ENCODE measurements at places on chromosomes 1 and 21.
A peak's percentile ranks its signal among the peaks of the same experiment; 100 is the strongest.

DNA sequence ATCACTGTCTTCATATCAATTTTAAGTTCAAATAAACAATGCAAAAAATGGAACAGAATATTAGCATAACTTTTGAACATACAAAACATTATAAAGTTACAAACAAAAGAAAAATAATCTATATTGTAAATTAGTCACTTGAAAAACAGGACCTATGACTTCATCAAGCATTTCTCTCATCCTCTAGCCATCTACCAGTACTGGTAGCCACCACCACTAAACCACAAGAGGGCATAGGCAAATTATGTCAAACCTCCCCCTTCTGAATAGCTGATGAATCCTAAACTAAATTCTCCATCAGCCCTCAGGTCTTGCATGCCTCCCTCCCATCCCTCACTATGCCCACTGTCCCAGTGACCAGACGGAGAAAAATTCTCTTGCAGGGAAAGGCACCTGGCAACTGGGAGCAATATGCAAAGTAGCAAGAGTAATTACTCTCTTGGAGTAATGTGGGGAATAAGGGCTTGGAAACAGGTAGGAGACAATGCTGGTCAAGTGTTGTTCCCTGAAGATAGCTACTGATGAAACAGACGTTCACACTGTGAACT lies 37.1 kb downstream of the SSX2IP start:
- no peak for DNase-seq

DNA sequence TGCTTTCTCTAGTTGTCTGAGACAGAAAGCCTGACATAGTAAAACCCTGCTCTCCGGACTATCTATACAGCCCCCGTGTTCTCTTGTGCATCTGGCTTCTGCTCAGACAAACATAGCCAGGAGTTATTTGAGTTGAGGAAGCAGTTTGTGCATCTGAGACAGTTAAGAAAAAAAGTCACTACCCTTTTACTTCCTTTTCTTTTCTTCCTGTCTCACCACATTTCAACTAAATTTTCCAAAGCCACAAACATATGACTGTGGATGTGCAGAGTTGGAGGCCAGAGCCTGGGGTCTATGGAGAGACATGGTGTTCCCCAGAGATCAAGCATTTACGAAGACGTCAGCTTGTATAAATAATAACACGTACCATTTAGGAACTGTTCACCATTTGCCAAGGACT lies 158.5 kb upstream of the FGGY start:
- DNase-seq, result no peak

DNA sequence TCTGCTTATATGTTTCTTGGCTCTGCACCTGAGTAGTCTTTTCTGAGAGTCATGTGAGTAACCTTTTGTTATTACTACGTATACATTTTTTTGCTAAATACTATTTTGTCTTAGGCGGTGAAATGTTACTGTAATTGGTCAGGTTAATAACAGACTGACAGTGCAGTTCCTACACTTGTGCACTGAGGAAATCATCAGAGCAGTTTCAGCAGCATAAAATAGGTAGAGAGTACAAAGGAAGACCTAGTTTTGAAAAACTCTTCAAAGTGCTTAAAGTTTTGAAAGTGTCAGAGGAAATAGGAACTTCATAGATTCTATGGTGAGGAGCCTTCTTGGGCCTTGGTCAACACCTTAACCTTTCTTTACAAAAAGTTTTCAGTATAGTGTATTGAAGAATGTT lies 11.1 kb downstream of the ATF6 start:
- DNase-seq, result no peak

GRCh38 chr1:228370941-228371740 lies 35.5 kb downstream of the TRIM11 start:
- no peak for DNase-seq

- no peak for DNase-seq
Observed at GRCh38 chr1:70874818-70875217, 172.8 kb downstream of the PTGER3 start.

- DNase-seq, result no peak
Observed at GRCh38 chr21:16863362-16863905, 649.4 kb upstream of the CXADR start.

DNA sequence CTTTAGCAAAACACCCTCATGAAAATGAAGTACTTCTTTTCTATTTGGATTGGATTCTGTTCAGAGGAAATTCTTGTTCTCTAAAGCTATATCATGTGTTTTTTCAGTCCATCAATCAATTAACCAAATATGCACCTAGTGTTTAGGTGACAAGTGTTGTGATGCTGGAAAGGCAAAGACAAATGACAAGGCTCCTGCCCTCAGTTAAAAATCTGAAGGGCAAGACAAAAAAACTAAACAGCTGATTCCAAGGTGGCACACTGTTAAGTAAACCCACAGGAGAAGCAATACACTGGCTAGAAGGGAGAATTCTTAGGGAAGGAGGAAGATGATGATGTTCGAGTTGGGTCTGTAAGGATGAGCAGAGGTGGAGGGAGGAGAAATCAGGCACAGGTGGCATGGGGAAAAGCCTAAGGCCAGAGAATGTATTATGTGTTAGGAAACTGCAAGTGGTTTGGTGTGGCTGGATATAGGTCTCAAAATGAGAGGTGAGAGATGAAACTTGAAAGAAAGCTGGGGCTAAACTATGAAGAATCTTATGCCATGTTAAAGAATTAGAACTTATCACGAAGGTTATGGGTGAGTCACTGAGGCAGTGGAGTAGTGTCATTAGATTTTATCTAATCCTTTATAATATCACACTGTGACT lies 51.8 kb upstream of the GFI1 start:
- DNase-seq, result no peak

DNA sequence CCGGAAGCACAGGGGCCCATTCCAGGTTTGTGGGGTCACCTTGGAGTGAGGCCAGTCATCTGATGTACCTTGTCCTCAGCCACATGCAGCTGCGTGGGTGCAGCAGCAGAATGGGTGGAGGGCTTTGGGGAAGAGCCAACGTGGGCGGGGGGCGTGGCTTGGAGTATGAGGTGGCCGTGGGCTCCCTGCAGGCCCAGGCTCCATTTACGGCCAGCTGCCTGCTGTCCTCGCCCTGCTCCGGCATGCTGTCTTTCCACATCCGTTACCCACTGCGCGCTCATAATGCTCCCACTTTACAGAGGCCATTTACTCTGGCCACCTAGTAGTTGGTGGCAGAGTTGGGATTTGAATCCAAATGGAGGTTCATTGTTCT lies 27.8 kb upstream of the TINAGL1 start:
- no peak for DNase-seq

DNA sequence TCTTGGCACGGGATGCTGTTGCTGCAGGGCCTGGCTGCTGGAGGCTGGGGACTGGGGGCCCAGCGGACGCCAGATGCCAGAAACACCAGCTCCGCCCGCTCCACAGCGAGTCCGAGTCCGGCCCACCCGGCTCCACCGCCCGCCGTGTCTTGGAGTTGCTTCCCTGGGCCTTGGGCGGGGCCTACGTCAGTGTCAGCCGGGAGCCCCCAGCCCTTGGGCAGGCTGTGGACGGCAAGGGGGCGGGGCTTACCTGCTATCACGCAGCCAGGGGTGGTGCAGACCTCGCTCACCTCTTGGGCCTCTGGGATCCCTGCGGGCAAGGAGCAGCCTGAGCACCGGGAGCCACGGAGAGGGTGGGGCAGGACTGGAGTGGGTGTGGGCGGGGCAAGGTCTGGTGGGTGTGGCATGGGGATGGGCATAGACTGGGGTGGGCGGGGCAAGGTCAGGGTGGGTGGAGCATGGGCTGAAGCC lies 21.8 kb downstream of the MMEL1 start:
- no peak for DNase-seq

GRCh38 chr1:16189921-16190621 lies 22.4 kb downstream of the ARHGEF19 start:
- DNase-seq, result no peak

- no peak for DNase-seq
Observed at GRCh38 chr1:110559157-110559556, 40.2 kb upstream of the KCNA10 start.

- no peak for DNase-seq
Observed at GRCh38 chr1:160053548-160054365, 16.2 kb downstream of the KCNJ10 start.

DNA sequence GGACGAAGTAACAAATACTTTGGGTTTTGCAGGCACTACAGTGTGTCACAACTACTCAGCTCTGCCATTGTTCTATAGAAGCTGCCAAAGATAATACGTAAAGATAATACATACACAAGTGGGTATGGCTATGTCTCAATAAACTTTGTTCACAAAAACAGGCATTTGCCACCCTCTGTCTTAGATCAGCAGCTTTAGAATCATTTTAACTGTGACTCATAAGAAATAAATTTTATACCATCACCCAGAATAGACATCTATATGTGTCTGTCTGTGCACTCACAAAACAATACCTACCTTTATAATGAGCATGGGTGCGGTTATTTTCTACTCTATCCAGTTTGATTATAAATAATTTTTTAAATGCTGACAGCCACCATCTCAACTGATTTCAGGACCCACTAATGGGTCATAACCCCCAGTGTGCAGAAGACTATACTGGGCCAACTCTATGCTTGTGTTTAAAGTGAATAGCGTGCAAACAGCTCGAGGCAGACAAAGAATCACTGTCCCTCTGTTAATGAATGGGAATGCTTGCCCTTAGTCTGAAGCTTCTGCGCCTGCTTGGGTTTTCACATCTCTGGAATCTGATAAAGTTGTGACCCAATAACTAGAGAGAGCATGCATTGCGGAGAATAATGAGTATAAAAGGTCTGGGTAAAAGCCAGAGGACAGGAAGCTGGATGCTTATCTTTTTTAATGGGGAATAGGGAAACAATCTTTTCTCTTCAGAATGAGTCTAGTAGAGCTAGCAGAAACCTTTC lies 216.2 kb downstream of the PLPP3 start:
- no peak for DNase-seq

- no peak for DNase-seq
Observed at GRCh38 chr1:59971464-59971911, 44.9 kb upstream of the CYP2J2 start.

DNA sequence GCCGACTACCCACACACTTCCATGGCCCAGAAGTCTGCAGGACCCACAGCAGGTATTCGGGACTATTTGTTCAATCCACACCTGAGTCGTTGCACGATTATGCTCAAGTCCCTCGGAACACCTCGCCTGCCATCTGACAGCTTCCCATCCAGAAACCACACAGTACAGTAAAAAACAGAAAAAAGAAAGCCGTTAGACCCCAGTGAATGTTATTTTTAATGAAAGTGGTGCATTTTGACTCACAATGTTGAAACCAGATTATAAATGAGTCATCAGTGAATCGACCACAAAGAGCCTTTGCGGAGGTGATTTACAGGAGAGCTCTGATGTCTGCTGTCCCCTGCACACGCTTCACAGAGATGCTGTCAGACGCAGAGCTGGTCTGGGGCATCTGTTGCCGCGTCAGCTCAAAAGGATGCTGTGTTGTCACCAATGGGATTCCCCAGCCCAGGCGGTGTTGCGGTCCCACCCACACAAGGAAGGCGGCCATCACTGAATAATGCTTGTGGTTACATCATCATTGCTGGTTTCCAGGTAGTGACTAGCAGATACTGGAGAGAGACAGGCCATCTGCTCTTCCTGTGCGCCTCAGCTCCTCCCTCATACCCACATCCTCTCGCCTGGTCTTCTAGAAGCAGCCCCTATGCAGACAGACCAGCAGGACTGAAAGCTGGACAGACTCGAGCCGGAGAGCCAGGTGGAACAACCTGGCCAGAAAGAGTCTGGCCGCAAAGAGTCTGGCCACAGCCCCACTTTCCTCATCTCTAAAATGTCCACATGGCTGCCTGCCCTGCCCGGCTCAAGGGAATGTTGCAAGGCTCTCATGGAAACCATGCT lies 116.8 kb downstream of the TOMM20 start:
- DNase-seq, result peak; percentile 88

DNA sequence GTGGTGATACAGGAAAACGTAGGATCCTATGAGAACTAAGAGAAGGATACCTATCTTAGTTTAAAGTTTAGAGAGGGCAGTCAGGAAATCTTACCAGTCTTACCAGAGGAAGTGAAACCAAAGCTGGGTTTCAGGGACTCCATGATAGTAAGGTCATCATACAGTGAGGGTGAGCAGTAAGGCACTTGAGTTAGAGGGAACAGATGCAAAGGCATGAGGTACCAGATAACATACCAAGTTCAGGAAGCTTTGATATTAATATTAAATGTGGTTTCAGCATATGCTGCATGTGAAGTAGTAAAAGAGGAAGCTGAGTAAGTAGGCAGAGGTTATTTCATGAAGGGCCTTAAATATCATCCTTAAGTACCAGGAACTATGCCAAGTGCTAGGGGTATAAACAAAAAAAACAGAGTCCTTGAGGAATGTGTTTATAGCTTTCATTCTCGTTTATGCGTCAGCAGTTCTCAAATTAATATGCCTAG lies 16.9 kb downstream of the ATG4C start:
- DNase-seq, result no peak

DNA sequence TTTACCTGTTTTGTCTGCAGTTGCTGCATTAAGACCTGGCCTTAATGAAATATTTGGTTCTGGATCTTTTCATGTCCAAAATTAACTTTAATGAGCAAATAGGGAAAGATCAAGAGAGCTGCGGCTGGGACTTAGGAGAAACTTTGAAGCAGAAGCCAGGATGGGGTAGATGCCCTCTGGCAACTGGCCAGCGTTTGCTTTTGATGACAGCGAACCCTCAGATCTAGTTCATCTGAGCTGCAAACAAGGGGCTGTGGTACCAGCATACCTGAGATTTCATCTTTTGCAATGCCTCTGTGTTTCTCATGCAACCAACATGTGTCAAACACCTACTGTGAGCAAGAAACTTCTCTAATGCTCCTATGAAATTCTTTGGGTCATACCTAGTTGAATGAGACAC lies 13.0 kb upstream of the TEDDM1 start:
- no peak for DNase-seq

- no peak for DNase-seq
Observed at GRCh38 chr1:158654571-158654970, 31.9 kb downstream of the SPTA1 start.

GRCh38 chr1:201026234-201026633 lies 2.7 kb upstream of the KIF21B start:
- DNase-seq, result no peak

GRCh38 chr1:182413969-182414368 lies 13.5 kb upstream of the TEDDM1 start:
- no peak for DNase-seq

- no peak for DNase-seq
Observed at GRCh38 chr1:163650624-163651023, 328.9 kb downstream of the NUF2 start.

GRCh38 chr1:18973446-18973955 lies 17.0 kb upstream of the IFFO2 start:
- no peak for DNase-seq

DNA sequence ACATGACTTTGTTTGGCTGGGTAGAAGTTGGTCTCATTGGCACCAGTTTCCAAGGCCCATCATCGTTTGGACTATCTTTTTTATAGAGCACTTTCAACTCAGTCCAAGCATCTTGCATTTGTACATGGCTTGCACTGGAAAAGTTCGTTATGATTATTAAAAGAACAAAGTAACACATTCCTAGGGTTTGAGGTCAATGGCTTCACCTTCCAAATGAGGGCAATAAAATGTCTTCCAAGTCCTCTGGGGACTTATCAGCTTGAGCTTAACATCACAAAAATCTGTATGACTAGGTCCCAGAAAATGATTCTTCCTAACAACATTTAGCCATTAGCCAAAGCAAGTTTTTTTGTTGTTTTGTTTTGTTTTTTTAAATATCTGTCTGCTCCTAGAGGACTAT lies 610.8 kb downstream of the LMO4 start:
- no peak for DNase-seq
